ENCODE measurements at places on chromosomes 6 and 20.

- DNase-seq: no peak
These were observed 30.2 kb downstream of the ARHGAP18 start for GRCh38 chr6:129679758-129680157.

- DNase-seq: no peak
These were observed 214.9 kb downstream of the LY86 start for GRCh38 chr6:6803180-6803977.

- DNase-seq: no peak
These were observed 19.5 kb upstream of the NFATC2 start for GRCh38 chr20:51562027-51562331.

DNA sequence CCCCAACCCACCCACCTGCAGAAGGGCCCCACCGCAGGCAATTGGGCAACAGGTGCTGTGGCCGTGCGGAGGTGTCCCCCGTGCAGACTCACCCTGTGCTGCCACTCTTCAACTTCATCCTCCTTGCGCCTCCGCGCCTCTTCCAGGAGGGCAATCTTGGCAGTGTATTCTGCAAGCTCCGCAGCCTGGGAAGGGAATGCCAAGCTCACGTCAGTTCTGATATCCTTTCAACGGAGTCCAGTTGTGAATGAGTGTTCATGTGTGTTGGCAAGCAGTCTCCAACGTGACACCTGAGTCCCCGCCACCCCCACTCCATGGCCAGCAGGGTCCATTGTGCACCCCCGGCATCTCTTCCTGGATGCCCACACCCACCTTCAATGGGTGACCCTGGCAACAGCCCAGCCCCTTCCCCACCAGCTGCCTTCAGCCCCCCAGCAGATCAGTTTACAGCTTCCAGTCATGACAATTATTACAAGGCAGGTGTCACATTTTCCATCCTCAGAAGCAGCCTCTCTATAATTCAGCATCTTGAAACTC is 49.9 kb downstream of the EZR start:
- no peak for DNase-seq

DNA sequence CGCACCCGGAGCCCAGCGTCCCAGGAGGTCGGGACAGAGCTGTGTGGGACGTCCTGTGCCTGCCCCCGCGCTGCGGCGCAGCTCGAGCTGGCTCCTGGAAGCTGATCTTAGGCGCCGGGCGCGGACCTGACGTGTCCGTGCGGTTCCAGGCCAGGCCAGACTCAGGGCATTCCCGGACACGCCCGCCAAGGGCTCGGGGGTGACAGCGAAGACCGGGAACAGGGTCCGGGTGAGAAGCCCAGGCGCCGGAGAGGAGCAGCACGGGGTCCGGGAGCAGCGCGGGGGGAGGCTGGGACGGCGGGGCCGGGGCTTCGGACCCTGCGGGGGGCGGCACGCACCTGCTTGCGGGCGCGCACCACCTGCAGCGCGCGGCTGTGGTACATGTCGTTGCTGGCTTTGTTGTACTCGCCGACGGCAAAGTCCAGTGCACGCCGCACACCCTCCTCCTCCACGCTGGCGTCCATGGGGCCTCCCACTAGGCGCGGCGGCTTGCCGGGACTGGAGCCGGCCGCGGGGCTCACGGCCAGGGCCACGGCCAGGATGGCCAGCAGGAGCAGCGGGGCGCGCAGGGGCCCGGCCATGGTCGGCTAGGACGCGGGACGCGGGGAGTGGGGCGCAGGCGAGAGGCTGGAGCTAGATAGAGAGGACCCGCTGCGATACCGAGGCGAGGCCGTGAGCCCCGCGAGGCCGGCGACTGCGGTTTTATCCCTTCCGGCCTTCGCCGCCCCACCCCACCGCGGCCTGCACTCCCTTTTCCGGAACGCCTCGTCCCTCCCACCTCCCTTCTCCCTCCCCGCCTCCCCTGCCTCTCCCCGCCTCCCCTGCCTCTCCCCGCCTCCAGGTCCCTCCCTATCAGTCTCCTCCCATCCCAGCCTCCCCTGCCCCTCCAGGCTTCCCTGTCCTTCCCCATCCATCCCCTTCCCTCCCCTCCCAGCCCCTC is at the start of gene CST3:
TSS of gene CST3 (minus strand) at position 674 of the 940 bp plus-strand sequence. CDS start at position 581, 93 bp downstream.
- DNase-seq: peak; percentile 16

- DNase-seq: no peak
These were observed 22.1 kb upstream of the ZNF184 start for GRCh38 chr6:27494987-27495385.

GRCh38 chr6:41615311-41615710 is 23.0 kb upstream of the MDFI start:
- no peak for DNase-seq

DNA sequence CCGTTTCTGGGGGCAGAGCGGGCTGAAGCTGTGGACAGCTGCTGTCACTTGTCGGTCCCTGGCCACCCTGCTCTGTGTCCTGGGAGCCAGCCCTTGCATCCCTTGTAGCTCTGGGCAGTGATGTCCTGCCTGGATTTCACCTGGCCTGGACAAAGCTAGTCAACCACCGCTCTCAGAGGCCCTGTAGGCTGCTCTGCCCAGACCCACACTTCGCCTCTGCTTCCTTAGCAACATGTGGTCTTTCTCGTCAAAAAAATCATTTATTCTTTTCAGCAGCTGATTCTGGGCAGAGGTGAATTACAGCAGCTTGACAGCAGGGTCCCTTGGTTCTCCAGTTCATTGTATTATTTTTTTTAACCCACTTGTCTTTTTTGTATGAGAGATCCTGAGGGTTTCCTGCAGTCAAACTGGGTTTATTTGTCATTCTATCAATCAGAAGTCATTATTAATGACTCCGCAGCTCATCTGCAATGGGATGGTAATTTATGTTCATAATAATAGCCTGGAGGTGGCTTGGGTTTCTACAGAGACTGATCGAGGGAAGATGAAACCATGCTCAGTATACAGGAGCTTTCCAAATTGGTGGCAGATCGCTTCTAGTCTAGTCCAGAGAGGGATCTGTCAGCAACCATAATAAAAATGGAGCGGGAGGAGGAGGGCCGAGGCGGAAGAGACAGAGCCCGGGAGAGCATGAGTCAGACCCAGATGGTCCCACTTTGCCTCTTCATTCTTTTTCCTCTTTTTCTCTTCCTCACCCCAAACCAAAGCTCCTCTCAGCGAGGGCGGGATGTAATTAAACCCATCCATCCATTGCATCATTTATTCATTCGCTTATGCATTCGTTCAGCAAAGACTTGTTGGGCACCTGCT is 22.4 kb downstream of the EDN3 start:
- DNase-seq: no peak

- DNase-seq: no peak
These were observed 608.0 kb downstream of the PHF3 start for GRCh38 chr6:64243618-64244017.

DNA sequence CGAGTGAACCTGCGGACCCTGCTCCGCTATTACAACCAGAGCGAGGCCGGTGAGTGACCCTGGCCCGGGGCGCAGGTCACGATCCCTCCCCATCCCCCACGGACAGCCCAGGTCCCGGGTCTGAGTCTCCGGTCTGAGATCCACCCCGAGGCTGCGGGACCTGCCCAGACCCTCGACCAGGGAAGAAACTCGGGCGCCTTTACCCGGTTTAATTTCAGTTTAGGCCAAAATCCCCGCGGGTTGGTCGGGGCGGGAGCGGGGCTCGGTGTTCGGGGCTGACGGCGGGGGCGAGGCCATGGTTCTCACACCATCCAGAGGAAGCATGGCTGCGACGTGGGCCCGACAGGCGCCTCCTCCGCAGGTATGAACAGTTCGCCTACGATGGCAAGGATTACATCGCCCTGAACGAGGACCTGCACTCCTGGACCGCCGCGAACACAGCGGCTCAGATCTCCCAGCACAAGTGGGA is 46.9 kb upstream of the TRIM26 start:
- no peak for DNase-seq

DNA sequence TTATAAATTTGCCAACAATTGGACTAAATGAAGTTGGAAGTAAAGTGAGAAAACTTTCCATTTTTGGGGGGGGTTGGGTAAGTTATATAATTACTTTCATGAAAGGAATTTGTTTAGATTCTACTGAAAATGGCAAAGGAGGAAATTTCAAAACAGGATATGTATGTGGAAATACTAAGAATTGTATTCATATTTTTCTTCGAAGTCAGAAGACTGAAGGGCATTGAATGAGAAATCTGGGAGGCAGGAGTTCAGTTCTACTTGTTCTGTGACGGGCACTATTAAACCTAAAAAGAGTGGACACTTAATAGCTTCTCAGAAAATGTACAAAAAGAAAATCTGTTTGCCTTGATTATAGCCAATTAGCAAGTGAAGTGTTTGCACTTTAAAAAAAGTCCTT is 114.7 kb downstream of the PRIM2 start:
- DNase-seq: no peak

Data from NCI-H2107 (cell line).